ENCODE measurements at places on chromosomes 1 and 21.
A peak's percentile ranks its signal among the peaks of the same experiment; 100 is the strongest.

DNA sequence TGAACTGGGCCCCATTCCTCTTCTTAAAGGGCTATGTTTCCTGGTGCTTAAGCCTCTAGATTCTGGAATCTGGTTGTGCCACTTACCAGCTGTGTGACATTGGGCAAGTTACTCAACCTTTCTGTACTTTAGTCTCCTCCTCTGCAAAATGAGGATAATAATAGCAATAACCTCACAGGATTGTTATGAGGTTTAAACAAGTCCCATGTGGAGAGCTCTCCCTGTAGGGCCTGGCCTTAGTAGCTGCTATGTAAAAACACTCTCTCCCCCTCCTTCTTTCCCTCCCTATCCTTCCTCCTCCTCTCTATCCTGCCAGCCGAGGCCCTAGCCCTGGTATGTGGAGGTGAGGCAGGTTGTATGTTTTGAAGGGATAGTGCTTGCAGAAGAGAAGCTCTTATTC lies 8.2 kb upstream of the PEAR1 start:
- DNase-seq = no peak

DNA sequence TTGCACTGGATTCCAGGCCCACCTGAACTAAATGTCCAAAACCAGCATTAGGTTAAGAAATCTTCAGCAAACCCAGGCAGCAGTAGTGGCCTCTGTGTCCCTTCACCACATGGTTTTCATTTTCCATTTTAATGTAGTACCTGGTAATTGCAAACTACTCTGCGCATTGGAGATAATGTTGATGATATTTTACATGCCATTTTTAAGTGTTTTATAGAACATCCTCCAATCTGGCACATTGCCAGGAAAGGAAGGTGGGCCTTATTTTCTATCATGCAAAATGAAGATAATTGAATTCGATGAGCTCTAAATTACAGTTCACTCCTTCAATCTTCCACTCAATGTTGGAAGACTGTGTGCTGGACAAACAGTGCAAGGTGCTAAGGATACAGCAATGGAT lies 89.5 kb downstream of the ZC3H11B start:
- DNase-seq = no peak

DNA sequence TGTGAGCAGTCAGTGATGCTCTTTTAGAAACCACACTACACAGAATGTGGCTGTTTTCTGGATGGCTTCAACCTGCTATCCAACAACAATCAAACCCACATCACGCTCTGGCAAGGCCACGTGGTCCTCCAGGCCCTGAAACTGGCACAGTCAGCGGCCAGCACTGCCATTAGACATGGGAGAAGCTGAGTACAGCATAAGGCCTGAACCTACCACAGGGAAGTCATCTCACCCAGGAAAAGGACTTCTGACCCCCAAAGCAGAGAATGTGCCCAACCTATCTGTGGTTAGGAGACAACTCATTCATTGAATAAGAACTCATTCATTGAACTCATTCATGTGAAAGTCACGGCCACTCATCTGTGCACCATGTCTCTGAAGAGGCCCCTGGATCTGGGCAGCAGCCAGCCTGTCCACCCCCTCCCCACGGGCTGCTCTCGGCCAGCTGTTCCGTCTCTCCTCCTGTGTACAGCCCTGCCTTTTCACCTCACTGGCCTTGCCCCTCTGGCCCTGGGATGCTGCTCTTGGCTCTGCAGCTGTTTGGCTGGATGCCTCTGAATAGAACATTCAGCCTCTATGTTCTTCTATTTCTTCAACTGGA lies 41.1 kb downstream of the C1orf198 start:
- no peak for DNase-seq

- no peak for DNase-seq
These were observed 61.3 kb downstream of the SLC66A1 start for GRCh38 chr1:19373211-19374082.

DNA sequence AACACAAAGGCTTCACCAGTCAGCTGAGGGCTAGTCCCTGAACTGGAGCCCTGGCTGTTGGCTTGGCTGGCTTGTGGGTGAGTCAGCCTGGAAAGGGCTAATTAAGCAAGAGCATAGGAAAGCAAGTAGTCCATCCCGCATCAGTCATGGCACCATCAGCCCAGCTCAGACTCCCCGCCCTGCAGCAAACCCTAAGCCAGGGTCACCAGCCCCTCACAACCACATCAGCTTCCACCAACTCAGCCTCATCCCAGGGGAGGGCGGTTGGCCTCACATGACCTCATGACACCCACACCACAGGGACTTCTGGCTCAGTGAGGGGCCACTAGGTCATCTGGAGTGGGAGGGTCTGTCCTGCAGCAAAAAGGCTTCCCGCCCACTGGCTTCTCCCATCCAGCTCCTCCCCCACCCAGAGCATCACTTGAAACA lies 7.0 kb upstream of the SPATC1L start:
- DNase-seq = no peak

GRCh38 chr21:32007456-32007855 lies 134.6 kb downstream of the HUNK start:
- DNase-seq = no peak

DNA sequence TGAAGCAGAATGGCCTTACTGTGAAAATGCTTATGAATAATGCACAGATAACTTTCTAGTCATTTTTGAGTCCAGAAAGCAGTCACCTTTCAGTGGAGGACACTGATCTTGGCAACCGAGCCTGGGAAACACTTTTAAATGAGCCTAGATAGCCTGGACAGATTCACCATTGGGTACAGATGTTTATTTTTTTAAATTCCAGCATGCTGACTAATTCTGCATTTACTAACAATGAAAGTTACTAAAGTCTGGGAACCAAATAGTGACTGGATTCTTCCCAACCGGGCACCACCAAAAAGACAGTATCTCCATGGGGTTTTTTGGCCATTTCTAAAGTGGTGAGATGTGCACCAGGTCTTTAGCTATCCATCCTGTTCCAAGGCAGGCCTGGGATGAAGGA lies 3.3 kb upstream of the FMOD start:
- no peak for DNase-seq

- DNase-seq = peak; percentile 68
These were observed 31.7 kb upstream of the TMEM125 start for GRCh38 chr1:43238085-43238484.

GRCh38 chr1:216580538-216581057 lies 142.6 kb downstream of the ESRRG start:
- DNase-seq = no peak

- DNase-seq = no peak
These were observed 16.2 kb upstream of the MARK1 start for GRCh38 chr1:220511785-220512184.

GRCh38 chr1:187114792-187115191 lies 286.0 kb downstream of the PLA2G4A start:
- DNase-seq = no peak

- DNase-seq = peak; percentile 62
These were observed 488 bp downstream of the SLC35D1 start for GRCh38 chr1:67053535-67053784.

- no peak for DNase-seq
These were observed 19.7 kb upstream of the ADGRB2 start for GRCh38 chr1:31783846-31784245.

- peak; percentile 12 for DNase-seq
These were observed 9.7 kb downstream of the ZMPSTE24 start for GRCh38 chr1:40267767-40268187.

DNA sequence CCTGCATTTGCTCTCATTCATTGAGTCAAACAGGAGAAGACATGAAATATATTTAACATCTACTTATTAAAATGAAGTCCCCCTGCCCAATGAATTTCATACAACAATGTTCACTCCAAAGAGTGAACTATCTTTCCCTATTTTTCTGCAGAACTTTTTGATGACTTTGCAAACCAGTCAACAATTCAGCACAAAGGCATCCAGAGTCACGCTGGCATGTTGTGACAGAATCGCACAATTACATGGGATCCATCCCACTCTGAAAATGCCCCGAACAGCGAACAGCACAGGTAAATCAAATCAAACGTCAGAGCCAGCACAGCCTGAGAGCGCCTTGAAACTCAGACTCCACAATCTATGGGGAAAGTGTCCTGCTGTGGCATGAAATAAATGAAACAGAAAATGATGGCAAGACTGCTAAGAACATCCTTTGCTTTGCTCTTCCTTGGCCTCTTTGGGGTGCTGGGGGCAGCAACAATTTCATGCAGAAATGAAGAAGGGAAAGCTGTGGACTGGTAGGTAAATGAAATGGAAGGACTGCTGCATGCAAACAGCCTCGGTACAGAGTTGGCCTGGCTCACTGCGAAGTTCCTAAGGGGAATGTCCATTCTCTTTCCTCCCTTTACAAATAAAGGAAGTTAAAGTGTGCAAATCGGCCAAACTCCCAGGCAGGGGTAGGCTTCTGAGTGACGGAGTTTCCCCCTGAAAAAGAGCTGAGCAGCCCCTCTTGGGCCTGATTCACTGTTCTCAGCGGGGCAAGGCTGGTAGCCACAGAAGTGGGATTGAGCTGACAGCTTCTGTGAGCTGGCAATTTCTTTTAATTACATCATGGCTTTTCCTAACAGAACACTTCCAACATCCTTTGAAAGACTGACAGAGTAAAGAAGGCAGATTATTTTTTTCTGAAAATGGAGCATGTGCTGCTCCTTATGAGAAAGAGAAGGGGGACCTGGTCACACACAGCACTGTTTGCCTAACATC lies at the start of gene DNASE2B:
Gene DNASE2B, plus strand, starts transcription at position 310 of the 981 bp plus-strand sequence. Its CDS starts 81 bp downstream, at position 391.
- DNase-seq = no peak

DNA sequence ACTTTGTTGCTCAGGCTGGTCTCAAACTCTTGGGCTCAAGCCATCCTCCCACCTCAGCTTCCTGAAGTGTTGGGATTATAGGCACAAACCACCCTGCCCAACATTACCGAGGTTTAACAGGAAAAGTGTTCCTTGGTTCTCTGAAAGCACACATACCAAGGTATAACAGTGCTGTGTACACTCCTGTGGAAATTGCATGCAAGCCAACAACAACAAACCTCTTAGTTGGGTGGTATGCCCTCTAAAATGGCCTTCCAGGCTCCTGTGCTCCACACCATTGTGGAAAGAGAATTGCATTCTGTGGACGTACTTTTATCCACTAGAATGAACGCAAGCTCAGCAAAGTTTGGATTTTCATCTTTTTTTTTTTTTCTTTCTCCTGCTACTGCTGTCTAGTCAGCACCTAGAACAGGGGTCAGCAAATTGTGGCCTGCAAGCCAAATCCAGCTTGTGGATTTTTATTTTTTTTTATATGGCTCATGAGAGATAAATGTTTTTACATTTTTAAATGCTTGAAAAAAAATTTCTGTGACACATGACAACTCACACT lies 192.2 kb upstream of the TNR start:
- no peak for DNase-seq

GRCh38 chr1:56817716-56818463 lies 1.3 kb downstream of the FYB2 start:
- DNase-seq = no peak

DNA sequence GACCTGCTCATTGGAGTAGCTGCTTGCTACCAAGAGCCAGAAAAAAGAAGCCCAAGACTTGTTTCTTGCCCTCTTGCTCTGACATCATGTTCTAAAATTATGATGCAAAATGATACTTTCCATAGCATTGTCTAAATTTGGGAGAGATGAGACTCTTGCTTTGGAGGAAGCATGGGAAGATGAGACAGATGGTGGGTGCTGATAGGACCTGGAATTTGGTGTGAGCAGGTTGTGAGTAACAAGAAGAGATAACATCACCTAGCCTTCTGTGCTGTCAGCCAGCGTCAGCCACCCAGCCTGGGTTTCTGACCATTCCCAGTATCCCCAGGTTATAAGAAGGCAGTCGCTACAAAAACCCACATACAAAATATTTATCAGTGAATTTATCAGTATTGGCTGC lies 67.1 kb upstream of the GCLM start:
- DNase-seq = no peak

- DNase-seq = no peak
These were observed 4.0 kb upstream of the PLCH2 start for GRCh38 chr1:2472109-2472508.

DNA sequence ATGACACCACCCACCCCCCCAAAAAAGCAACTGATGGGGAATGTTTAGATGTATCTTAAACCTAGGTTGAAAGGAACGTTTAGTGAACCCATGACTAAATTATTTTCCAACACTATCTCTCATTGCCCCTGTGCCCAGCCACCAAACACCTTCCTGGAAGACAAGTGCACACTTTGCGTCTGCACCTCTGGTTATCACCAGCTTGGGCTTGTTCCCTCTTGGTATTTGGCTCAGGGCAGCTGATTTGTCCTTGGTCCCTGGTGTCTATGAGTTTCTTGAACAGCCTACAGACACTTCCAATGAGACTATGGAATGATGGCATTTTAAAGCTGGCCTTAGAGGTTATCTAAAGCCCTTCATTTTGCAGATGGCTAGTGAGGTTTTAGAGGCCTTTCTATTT lies 15.5 kb upstream of the RIMKLA start:
- no peak for DNase-seq

- DNase-seq = no peak
These were observed 81.7 kb downstream of the ARID4B start for GRCh38 chr1:235246022-235246948.

DNA sequence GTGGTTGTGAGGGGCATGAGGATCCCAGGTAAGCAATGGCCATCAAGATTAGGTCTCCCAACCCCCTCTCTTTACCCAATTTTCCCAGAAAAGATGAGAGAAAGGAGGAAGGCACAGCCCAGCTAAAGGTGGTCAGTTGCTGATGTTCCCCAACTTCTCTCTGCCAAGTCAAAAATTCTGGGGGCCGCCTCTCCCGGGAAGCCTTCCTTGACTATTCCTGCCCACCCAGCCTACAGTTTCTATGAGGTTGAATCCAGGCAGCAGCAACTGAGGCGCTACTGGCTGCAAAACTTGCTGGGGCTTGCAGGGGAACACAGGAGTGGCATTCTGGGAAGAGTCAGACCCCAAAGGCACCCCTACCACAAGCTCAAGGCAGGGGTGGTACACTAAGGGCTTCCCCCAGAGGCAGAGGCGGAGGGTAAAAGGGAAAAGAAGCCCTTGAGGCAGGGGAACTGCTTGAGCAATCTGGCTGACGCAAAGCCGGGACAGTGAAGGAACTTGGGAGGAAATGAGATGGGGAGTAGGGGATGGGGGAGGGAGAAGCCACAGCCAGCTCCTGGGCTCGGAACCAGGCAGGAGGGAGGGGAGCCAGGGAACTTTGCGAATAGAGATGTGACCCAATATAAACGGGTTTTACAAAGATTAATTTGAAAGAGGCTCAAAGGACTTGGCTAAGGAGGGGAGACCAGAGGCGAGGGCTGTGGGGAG lies 31.2 kb downstream of the SDC3 start:
- DNase-seq = no peak

- DNase-seq = peak; percentile 29
These were observed 5.5 kb downstream of the KCNA10 start for GRCh38 chr1:110513511-110513910.

DNA sequence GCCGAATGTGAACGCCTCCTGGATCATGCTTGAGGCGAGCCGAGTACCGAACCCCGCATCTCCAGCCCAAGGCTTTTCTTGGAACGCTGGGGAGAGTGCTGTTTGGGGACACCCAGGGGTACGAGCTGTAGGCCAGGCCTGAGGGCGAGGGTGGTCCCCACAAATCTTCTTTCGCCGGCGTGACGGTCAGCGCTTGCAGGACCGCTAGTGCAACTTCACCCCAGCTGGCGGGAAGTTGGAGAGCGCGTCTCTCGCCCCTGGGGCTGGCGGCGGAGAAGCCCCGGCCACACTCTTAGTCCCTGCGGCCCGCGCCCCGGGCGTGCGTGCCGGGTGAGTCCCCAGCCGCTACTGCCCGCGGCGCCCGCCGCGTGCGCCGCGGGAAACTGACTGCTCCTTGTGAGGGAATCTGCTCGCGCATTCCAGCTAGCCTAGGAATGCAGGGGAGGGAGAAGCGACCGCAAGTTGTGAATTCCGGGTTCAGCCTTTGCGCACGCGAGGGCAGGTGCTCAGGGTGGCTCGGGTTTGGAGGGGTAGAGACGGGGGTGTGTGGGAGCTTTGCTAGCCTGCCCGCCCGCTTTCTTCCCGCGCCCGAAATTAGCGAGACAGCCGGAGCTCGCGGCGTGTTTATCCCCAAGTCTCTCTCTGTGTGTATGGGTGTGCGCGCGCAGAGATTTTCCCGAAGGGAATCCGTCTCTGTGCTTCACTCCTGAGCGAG lies 884 bp downstream of the LHX4 start:
- peak; percentile 84 for DNase-seq
